Fibroblast of mammary gland (primary cell): ENCODE measurements at places on chromosomes 1 and 21.

- DNase-seq: no peak
These were observed 50.9 kb downstream of the KCND3 start for GRCh38 chr1:111938536-111938935.

DNA sequence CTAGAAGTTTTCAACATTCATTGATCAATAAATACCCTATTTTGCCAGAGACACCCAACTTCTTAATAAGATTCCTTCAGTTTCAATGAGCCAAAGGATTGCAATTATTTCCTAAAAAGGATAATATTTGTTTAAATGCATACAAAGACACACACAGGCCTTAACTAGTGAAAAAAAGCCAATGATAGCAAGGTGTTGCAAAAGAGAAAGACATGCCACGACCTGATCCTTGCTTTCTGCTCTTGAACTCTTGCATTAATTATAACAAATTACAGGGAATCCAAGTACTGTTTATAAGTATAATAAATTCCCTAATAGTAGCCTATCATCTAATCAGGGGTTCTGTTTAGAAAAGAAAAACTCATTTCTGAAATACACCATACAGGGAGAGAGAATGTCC lies 131.1 kb downstream of the PTPN14 start:
- no peak for DNase-seq

GRCh38 chr1:52970149-52970548 lies 43.1 kb downstream of the SCP2 start:
- DNase-seq: peak; percentile 47

DNA sequence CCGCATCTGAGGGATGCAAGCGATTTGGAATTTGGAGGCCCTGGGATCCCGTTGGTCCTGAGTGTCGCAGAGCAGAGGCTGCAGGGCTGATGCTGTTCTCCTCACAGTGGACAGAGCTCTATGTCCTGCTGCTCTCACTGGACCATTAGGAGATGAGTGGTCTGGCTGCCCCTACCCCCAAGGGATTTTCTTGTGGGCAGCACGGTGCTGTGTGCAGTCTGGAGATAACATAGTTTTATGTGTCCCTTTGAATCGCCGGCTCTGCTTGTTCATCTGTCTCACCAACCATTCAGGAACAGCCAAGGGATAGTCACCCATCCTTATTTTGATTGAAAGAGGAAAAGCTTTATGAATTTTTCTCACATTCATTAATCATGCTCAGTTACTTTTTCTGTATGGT lies 49.9 kb downstream of the CHRM3 start:
- no peak for DNase-seq

- DNase-seq: peak; percentile 88
These were observed 8.8 kb downstream of the FMO1 start for GRCh38 chr1:171256940-171257606.

DNA sequence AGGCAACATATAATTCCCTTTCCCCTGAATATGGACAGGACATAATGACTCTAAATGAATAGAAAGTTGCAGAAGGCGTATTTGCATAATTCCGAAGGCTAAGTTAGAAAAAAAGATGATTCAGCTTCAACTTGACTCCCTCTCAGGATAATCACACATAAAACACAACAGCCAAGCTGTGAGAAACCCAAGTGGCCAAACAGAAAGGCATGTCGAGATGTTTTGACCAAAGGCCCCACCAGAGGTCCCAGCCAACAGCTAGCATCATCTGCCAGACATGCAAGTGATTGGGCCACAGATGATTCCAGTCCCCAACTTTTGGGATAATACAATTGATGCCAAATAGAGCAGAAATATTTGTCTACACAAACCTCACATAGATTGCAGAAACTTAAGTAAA lies 444.9 kb downstream of the LTN1 start:
- no peak for DNase-seq
